Adipocyte (in vitro differentiated cells): ENCODE measurements at places on chromosomes 16 and 17.

DNA sequence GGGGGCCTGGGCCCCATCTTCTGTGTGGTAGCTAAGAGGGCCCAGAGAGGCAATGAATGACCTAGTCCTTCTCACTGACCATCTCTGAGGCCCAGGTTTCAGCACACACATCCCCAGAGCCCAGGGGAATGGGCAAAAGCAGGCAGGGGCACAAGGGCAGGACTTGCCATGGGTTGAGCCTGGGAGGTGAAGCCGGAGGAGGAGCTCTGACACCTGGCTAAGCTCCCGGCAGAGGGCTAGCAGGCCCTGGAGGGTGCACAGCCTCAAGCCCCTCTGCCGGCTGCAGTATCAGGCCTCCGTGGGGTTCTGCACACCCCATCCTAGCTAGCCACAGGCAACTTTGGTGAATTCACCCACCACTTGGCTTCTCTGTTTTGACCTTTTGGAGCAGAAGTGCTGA is 5.3 kb downstream of the SRCIN1 start:
- DNase-seq = no peak

GRCh38 chr16:12995721-12996372 is 94.4 kb downstream of the SHISA9 start:
- DNase-seq = no peak

DNA sequence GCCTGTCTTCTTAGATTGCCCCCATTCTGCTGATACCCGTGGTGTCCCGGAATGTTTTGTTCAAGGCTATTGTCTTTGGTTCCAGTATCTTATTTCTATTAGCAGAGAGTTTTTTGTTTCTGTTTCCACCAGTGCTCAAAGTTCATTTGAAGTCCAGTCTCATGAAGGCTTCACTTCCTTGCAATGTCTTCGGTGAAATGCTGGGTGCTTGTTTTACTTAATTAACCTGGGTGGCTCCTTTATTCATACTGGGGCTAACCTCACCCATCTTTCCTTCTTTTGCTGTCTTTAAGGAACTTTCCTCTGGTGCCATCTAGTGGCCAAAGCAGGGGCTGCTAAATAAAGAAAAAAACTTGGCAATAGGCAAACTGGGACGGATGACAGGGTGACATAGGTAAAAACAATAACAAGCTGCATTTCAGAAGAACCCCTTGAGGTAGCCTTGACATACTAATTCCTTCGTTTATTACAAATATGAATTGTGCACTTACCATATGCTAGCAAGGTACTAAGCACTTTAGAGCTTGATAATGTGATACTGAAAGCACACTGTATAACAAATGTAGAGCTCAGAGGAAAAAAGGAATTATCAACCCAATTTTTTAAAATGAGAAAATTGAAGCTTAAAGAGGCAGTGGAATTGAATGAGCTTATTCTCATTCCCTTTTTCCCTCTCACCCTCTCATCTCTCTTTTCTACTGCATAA is 2.8 kb upstream of the SMIM36 start:
- peak; percentile 87 for DNase-seq

DNA sequence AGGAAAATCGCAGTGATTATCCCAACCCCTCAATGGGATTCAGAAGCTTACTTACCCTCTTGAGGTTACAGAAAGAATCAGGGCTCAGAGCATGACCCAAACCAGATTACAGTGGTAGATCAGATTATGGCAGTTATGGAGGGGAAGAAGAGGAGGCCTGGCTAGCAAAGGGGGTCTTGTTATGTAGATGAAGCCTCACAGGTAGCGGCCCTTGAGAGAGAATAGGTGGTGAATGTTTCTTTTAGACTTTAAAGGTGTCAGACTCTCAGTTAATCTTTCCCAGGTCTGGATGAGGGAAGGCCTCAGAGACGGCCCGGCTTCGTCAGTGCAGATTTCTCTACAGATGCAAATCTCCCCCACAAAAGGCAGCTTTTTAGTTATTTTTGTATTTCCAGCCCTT is 15.6 kb downstream of the RNF112 start:
- no peak for DNase-seq

- DNase-seq = peak; percentile 46
These were observed 4.2 kb downstream of the ITGB3 start for GRCh38 chr17:47257651-47258339.
